ENCODE measurements at places on chromosomes 16 and 17. TPM values are rescaled to one million over a fixed set of nuclear protein-coding genes. Genes with fewer than 3 reads are reported as not detected.

GRCh38 chr16:87976665-87977064 lies 25.4 kb downstream of the BANP start:
- no peak for DNase-seq

The SPNS3 gene
- not detected for total RNA-seq

DNA sequence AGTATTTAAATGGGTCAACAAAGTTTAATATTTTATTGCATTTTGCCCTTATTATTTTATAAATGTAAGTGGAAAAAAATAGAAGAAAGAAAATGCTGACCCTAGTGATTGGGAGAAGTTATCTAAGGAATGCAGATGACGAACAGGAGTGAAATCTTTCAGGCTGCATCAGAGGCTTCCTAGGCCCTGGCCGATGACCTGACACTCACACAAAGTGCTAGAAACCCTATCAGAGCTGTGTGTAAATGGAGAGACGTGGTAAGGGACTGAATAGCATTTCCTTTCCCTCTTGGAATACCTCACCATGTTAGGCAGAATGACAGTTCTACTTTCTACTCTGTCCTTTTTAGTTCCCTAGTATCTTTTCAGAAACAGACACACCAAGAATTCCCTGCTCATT lies 44.9 kb upstream of the CNEP1R1 start:
- DNase-seq = no peak

The MMP2 gene
- total RNA-seq = 125 TPM

The NPIPA3 gene
- 1.7 TPM for total RNA-seq

DNA sequence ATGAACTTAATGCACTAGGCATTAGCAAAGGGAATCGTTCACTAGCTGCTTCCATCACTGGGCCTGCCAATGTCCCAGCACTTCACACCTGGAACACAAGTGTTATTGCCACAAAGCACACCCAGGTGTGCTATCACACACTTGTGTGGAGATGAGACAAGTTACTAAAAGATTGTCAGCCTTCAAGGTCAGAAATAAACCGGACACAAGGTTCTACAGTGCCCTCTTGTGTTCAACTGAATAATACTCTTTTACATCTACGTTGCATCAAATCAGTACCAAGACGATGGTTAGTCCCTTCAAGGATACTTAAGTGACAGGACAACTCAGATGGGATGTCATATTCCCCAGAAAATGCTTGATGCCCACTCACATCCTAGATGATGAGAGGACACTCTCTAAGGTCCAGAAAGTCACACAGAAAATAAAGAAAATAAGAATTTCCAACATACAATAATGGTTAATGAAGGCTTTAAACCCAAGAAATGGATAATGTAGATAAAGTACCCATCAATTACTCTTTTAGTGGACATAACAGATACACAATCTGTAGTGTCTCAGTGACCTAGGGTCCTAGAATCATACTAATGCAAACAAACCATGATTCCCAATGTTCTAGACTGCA lies 16.4 kb upstream of the GLG1 start:
- DNase-seq = peak; percentile 77

DNA sequence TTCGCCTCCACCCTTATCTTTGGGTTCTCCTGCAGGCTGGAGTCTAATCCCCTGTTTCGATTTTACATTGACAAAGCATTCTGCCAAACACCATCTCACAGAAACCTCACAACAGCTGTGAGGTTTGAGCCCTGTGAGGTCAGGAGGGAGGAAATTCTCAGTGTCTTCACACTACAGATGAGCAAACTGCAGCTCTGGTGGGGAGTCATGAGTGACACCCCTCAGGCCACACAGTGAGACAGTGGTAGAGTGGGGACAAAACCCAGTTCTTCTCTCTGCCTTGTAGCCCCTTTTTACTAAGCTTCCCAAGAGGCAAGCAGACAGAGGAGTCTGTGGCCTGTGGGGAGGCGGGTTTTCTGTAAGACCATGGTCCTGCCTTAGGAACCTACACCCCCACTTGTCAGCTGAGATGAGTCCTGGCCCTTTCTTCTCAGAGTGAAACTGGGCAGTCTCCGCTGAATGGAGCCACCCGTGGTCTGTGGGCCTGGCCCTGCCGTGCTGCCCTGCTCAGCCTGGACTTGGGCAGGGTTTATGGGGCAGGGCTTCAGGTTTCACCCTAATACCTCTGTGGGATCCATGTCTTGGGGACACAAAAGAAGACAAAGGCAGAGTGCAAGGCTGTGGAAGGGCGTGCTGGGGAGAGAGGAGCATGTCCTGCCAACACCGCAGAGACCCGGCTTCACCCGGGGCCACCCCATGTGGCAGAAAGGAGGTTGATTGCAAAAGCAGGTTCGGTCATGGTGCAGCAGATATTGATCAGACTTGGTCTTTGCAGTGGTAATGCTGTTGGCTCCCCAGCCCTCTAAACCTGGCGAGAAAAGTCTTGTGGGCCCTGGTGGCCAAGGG lies 59.0 kb downstream of the ABR start:
- no peak for DNase-seq

DNA sequence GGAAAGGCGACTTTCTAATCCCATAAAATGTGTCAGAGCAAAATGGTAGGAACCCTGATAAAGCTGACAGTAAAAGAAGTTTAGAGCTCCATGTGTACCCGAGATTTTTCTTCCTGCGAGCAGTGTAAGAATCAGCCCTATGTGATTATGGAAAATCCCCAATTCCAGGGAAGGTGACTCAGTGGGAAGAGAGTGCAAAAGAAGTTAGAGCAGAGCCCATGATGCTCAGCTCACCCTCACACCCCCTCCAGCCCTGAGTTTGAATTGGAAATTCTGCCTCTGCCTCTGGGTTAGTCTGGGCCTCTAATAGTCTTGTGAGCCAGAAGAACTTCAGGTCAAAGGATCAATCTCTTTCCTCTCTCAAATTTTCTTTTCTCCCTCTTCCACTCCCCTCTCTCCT lies 12.5 kb downstream of the C17orf78 start:
- DNase-seq = no peak

GRCh38 chr16:66588981-66589713 lies 9.9 kb downstream of the CMTM2 start:
- DNase-seq = peak; percentile 55

DNA sequence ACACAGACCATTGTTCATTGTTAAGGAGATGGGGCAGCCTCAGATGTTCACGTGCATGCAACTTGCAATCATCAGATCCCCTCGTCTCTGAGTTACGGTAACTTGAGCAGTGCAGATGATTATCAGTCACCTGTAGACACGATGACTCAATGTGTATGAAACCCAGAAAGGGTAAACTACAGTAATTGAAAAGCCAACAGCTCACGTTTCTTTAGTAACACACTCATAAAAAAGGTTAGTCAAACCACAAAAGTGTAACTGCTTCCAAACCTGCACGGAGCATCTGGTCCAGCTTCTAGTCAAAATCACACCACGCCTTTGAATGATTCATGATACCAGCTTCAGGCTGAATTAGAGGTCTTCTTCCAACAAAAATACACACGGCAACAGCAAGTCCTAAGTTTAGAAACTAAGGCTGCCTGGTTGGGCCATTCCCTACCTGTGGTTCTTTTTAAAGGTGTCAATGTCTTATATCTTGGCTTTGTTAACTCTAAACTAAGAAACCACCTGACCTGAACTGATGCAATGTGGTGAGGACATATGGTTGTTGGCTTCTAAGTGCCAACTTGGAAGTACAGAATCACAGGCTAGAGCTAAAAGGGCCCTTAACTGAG lies 32.3 kb downstream of the GRB7 start:
- DNase-seq = no peak

- no peak for DNase-seq
Measured at GRCh38 chr17:42817866-42818265, 6.2 kb downstream of the BECN1 start.

The PRKCB gene
- 49.6 TPM for total RNA-seq

The HES7 gene
- total RNA-seq = not detected

The MRPL27 gene
- 44.4 TPM for total RNA-seq

DNA sequence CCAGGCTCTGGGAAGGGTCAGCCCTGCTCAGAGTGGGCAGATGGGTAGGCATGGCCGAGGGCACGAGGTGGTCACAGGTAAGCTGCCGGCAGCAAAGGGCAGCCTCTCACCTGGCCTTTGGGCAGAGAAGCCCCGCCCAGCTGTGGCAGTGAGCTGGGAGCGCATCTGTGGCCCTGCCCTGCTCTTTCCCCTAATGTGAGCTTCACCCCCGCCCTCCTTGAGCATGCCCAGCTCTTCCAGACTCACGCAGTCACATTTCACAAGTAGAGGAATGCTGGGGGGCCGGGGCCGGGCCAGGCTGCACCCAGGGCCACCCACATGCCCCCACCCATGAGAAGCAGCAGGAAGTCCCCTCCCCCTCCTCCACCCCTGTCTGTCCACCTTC lies 40.7 kb upstream of the SLC38A10 start:
- peak; percentile 86 for DNase-seq

GRCh38 chr16:73504591-73505575 lies 457.0 kb upstream of the ZFHX3 start:
- DNase-seq = no peak

GRCh38 chr17:74729368-74729767 lies 7.7 kb upstream of the RAB37 start:
- DNase-seq = no peak

The DCTPP1 gene
- 35.9 TPM for total RNA-seq

- DNase-seq = no peak
Measured at GRCh38 chr17:45895969-45896785, 1.8 kb downstream of the MAPT start.

The CACNA1H gene
- total RNA-seq = 15.8 TPM

DNA sequence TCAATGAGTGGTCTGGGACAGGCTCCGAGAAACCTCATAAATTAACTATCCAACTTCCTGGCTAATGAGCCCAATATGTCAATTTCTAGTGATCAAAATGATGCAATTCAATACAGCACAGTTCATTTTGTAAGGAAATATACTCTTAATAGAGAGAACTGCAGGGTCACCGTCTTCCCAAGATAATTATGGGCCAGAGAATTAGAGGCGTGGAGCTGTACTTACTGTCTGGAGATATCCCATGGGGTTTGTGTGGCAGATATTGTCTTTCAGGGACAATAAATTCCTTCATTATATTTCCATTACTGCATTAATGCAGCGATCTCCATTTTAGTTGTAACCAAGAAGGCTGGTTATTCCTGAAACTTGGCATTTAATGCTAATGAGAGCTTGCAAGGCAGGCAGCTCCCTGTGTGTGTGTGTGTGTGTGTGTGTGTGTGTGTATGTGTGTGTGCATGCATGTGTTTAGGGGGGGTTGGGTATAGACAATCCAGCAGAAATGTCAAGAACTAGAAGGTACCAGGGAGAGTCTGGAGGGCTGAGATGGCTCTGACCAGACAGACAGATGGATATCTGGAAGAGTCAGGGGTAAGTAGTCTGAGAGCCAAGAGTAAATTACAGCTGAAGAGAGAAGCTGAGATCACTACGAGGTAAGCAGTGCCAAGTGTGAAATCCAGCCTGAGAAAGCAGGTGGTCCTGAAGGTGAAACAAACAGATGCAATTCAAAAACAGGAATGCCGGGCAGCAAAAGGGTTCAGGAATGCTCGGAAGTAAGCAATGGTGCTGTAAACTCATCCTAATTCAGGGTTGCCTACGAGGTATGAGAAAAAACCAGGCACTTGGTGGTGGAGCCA lies 393.0 kb downstream of the CA10 start:
- DNase-seq = no peak

The ACLY gene
- total RNA-seq = 44.1 TPM

The XYLT1 gene
- 10.7 TPM for total RNA-seq

DNA sequence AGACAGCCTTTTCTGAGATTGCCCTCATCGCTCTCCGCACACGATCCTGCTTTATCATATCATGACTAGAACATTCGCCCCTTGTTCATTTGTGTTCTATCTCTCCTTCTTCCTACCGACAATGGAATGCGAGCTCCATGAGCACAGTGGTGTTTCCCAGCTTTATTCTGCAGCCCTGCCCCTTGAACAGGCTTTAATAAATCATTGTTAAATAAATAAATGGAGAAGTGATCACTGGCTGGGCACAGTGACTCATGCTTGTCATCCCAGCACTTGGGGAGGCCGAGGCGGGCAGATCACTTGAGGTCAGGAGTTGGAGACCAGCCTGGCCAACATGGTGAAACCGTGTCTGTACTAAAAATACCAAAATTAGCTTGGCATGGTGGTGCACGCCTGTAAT lies 1063.3 kb upstream of the EEF2KMT start:
- no peak for DNase-seq

GRCh38 chr16:85004587-85005205 lies 6.6 kb downstream of the ZDHHC7 start:
- DNase-seq = peak; percentile 86

The IST1 gene
- total RNA-seq = 222 TPM

DNA sequence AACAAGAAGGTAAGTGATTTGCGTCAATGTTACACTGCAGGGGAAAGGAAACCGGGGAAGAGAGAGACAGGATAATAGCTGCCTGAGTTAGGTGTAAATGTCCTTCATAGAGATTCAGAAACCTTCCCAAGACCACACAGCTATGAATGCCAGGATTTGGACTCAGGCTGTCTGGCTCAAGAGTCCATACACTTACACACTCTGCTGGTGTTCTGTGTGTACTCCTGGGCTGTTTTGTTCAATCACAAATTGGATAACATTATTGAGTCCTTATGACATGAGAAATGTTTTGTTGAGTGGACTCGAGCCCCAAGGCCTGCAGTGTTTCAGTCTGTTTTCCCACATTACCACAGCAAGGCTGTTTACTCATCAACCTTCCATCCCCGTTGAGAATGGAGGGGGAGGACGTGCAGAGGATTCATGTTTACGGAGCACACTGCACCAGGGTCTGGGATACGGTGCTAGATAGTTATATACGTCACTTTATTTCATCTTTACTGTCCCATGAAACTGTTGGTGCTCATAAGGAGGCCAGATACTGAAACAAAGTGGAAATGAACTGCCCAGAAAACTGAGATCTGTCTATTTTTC lies 450.8 kb downstream of the HAPSTR1 start:
- DNase-seq = no peak

DNA sequence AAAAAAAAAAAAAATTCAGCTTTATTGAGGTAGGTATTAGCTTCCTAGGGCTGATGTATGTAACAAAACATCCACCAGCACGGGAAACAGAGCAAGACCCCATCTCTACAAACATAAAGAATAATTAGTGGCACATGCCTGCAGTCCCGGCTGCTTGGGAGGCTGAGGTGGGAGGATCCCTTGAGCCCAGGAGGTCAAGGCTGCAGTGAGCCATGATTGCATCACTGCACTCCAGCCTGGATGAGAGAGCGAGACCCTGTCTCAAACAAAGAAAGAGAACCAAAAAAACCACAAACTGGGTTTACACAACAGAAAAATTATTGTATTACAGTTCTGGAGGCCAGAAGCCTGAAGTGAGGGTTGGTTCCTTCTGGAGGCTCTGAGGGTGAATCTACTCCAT lies 4.0 kb upstream of the MMP25 start:
- DNase-seq = no peak

All from stomach (tissue), 19 donors.